ENCODE measurements at places on chromosomes 3 and 15.

GRCh38 chr3:33901862-33902563, 103.6 kb downstream of the PDCD6IP start:
- no peak for DNase-seq

GRCh38 chr3:97848779-97849178, 27.0 kb downstream of the CRYBG3 start:
- no peak for DNase-seq

- DNase-seq: no peak
Observed at GRCh38 chr15:52800828-52801747, 11.0 kb upstream of the ONECUT1 start.

DNA sequence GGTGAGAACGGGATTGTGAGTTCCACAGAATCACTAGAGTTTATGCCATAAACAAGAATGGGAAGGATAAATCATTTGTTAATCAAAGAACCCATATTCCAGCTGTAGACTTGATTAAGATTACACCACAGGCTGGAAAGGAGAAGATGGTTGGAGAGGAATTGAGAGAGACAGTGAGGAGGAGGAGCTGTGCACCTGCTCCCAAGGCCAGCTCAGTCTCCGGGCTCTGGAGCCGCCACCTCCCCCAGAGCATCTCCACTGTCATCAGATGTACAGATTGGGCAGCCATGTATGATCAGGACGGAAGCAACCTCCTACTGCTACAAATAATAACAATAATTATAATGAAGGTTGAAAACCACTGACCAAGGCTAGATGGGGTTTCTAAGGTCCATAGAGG, 170.0 kb downstream of the MINAR1 start:
- no peak for DNase-seq

DNA sequence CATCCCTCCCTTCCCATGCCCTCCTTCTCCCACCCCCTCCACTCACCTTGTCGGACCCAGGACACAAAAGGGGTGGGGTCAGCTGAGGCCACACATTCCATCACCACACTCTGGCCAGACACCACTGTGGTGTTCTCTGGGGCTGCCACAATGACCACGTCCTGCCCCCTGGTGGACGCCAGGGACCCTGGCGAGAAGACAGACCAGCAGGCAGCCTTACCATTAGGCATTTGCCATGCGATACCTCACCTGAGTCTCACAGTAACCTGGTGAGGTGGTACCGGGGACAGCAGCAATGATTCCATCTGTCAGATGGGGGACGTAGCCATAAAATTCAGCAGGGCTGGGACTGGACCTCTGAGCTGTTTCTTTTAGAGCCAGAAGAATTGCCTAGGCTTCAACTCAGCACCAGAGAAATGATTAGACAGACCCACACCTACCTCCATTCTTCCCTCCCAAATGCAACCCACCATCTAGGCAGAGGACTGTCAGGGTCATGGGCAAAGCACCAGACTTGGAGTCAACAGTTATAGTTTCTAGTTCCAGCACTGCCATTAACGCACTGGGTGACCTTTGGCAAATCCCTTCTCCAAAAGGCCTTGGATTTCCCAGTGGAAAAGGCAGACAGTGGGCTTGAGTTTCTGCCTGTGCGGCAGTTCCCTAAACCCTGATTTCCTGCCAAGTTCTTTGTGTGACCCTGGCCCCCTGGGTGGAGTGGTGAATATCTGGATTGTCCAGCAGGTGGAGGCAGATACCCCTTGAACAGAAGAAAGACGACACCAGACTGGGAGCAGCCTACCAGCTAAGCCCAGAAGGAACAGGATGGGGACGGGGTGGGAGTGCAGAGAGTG, 21.8 kb downstream of the IGDCC4 start:
- no peak for DNase-seq

DNA sequence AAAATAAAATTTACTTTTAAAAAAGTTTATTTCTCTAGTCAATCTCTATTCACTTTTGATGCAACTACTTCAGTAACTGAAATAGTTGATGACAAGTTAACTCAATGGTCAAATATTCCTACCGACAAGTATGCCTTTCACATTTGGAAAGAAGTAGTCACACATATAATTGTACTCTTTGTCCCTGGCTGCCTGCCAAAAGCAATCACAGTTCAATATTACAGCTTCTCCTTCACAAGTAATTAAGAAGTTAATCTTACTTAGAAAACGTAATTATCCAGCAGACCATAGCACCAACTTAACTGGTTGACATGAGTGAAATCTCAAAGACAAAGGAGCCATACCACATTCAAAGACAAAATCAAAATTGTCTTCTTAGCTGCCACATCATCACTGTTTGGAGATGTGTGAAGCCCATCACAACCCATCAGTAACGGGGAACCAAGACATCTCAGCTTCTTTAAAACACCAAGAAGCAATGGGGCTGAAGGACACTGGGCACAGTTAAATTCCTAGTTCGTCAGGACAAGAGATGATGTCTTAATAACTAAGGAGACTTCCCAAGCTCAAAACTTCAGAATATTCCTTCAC, 86.1 kb downstream of the PLCH1 start:
- no peak for DNase-seq

GRCh38 chr3:115251509-115251908, 104.4 kb upstream of the ZBTB20 start:
- DNase-seq: no peak

DNA sequence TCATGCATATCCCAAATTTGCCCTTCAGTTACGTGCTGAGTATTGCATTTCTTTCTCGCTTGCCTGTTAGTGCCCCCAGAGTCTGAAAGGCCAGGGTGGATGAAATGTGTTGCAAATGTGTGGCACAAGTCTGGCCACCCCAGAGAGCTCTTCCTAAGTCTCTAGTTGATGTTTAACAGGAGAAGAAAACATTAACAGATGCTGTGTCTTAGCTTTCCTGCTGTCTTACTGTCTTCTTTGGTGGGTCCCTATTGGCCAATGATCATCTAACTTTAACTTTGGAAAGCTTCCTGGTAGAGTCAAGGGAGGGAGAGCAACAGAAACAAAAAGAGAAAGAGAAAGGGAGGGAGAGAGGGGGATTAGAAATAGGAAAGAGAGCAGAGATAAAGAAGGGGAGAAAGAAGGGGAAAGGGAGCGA, 76.7 kb upstream of the P3H2 start:
- no peak for DNase-seq

GRCh38 chr15:98891301-98891700, 116.3 kb downstream of the PGPEP1L start:
- DNase-seq: no peak

GRCh38 chr3:45985532-45986302, 9.9 kb downstream of the FYCO1 start:
- no peak for DNase-seq

DNA sequence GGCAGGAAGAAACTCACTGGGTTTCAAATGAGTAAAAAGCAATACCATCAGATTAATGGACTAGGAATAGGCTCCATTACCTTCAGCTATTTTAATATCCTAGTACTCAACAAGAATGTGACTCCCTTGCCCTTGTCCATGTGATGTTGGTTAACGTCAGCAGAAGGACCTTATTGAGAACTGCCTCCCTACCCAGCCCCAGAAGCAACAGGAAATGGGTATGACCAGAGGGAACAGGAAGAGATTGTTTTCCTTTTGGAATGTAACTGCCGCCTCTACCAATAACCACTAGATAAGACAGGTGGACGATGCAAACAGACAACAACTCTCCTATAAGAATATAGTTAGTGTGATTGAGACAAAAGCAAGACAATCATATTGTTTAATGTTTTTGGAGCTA, 10.4 kb upstream of the MME start:
- DNase-seq: no peak

DNA sequence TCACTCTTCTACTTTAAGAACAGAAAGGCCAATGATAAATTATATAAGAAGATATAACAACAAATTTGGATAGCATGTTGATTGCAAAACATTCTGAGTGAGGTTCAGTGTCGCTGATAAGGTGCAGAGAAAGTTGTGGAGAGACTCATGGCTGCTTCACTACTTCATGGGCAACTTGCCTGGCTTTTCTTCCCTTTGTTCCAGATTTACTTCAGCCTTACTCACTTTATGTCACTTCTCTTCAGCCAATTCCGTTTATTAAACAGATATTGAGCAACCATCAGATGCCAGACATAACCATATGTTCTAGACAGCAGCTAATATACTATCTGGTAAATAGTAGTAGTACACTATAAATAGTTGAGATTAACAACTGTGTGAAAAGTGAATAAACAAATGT, 150.0 kb upstream of the CHL1 start:
- no peak for DNase-seq

DNA sequence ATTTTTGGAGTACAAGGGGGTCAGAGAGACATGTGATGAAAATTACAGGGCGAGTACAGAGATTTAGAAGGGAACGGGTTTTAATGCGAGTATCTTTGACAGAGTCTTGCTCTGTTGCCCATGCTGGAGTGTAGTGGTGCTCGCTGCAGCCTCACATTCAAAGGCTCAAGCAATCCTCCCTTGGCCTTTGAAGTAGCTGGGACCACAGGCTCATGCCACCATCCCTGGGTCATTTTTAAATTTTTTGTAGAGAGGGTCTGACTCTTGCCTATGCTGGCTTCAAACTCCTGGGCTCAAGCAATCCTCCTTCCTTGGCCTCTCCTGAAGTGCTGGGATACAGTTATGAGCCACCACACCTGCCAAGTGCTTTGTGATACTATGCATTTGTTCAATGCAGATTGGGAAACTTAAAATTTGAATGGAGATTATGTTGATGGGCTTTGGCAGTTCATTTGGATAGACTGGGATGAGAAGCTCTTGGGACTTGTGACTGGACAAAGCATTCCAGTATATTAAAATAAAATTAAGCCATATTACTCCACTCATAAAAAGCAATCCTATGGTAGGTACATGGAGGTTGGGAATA, 4.0 kb upstream of the LMLN start:
- DNase-seq: no peak

- no peak for DNase-seq
Observed at GRCh38 chr3:14769544-14770325, 49.0 kb upstream of the FGD5 start.

DNA sequence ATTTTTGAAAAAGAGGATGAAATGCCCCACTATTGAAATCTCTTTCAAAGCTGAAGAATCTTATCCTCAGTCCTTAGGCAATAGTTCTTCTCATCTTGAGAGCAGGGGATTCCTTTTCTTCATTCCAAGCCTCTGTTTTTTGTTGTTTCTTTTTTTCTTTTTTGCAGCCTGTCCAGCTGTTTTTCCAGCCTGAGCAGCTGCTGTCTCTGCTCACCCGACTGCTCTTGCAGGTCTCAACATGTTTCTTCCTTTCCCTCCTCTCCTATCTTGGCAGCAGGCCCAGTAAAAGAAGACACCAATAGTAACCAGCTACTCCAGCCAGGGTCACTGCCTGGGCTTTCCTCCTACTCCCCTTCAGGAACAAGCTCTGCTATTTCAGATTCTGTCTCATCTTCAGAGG, 23.8 kb downstream of the MEX3B start:
- no peak for DNase-seq

DNA sequence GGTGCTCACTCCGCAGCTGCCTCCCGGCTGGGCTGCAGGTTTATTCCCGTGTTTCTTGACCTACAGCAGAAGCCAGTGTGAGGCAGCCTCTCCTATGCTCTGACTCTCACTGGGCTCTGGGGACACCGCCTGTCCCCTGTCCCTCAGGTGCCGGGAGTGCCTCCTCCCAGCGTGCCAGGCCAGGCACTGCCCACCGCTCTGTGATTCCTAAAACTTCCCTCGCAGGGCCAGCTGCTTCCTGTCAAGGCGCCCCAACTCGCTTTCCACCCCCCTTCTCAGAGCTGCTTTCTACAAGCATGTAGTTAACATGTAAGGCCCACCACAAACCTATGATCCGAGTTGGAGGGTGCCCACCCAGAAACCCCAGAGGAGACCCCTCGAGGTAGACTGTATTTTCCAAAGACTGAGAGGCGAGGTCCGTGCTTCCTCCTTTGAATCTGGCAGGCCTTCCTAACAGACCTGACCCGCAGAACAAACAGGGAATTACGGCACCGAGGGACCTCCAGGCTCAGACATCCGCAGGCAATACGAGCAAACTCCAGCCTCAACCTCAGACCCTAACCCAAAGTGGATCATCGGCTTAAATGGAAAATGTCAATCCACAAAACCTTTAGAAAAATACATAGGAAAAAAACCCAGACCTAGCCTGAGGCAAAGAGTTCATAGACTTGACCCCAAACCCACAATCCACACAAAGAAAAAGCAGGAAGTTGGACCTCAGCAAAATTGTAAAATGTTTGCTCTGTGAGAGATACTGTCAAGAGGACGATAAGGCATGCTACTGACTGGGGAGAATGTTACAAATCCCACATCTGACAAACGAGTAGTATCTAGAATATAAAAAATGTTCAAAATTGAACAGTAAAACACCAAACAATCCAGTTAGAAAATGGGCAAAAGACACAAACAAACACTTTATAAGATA, 121.3 kb upstream of the IQSEC1 start:
- no peak for DNase-seq

DNA sequence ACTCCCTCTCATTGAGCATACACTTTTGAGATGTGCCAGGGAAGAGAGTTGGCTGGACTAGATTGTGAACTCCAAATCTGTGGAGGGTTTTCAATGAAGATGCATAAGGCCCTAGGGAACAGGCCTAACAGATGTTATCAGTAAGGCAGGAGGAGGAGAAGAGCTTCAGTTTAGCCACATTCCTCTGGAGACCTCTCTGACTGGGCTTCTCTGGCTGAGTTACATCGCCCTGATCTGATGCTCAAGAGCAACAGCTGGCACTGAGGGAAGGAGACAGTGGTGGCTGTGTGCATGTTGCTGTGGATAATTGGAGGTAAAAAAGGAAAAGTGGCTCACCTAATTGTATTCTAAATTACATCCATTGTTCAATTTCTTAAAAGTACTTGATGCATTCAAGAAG, 206.4 kb upstream of the CFAP20DC start:
- DNase-seq: no peak

GRCh38 chr3:40192628-40193027, 116.9 kb upstream of the EIF1B start:
- no peak for DNase-seq

DNA sequence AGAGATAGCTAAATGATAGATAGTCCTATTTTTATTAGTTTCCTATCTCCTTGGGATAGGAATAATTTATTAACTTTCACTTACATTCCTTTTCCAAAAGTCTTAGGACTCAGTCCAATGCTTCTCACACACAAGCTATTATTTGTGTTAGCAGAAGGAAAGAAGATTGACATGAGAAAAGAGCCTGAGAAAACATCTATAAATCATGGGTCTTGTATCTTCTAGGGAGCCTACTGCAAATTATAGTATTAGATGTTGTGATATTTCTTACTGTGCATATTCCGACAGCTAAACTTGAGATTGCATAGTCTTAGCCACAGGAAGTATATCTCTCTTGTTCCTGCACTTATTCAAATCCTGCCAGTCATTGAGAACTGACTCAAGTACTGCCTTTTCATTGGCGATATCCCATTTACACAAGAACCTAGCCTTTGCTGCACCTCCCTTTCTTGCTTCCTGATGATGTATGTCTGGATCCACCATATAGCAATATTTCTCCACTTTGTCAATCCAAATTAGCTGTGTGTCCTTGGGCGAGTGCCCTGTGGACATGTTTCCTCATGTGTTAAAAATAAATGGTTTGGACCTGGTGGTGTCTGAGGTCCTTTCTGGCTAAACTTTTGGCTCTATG, 245.1 kb upstream of the LMCD1 start:
- no peak for DNase-seq

Data from activated naive CD8-positive, alpha-beta T cell treated with anti-CD3 and anti-CD28 coated beads, Interleukin-2, amount 50 U/mL, for 16 hours (primary cell).